ENCODE measurements at places on chromosomes 3 and 15. TPM values are rescaled to one million over a fixed set of nuclear protein-coding genes. Genes with fewer than 3 reads are reported as not detected.

- no peak overlapping the region for H3K27ac ChIP-seq
- no peaks in the 10 kb centered on the region for H3K36me3 ChIP-seq
- no peaks in the 10 kb centered on the region for H3K27me3 ChIP-seq
- H3K4me1 ChIP-seq: no peaks in the 10 kb centered on the region
Measured at GRCh38 chr3:194194757-194195085, 58.8 kb downstream of the HES1 start.

GRCh38 chr15:33584797-33585196 is 274.0 kb downstream of the RYR3 start:
- H3K27ac ChIP-seq: no peak overlapping the region
- H3K36me3 ChIP-seq: no peaks in the 10 kb centered on the region
- H3K4me1 ChIP-seq: no peaks in the 10 kb centered on the region
- no peaks in the 10 kb centered on the region for H3K27me3 ChIP-seq
- no peak for DNase-seq

DNA sequence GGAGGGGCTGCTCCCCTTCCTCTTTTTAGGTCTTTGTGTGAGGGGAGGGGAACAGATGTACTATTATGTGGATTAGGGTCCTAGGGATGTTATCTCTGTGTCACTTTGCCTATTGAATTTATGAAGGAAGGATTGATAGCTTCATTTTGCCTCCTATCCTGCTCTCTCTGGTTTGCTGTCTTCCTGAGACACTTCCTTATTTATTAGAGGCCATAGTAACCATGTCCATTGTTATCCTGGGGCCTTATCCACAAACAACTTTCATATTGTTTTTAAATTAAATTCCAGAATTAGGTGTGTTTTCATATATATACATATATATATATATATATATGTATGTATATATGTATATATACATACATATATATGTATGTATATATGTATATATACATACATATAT is 83.2 kb upstream of the LRRFIP2 start:
- H3K27me3 ChIP-seq: no peaks in the 10 kb centered on the region
- DNase-seq: no peak
- H3K27ac ChIP-seq: no peak overlapping the region
- no peak overlapping the region for H3K4me3 ChIP-seq
- peaks cover 8% of the 10 kb centered on the region for H3K4me1 ChIP-seq
- peaks cover 28% of the 10 kb centered on the region for H3K36me3 ChIP-seq

DNA sequence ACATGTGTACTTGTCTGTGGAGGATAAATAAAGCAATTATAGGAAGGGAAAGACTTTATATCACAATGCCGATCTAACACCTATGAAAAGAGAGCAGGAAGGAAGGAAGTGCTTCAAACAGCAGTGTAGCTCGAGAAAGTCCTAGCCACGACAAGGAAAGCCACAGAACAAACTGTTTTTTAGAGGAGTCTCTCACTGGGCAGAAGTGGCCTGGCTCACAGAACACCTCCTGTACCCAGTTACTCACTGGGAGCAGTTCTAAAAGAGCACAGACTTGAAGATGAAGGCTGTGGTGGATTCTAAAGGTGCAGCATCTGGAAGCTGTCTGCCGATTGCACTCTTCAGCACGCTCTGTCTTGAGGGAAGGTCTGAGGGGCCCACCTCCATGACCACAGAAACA is 248.8 kb upstream of the ATP11B start:
- no peak for DNase-seq
- no peaks in the 10 kb centered on the region for H3K4me1 ChIP-seq
- no peak overlapping the region for H3K4me3 ChIP-seq
- no peak overlapping the region for H3K27ac ChIP-seq

GRCh38 chr3:171193693-171194092 is 167.2 kb upstream of the SLC2A2 start:
- no peak overlapping the region for H3K27ac ChIP-seq
- H3K4me3 ChIP-seq: no peak overlapping the region
- peaks cover 22% of the 10 kb centered on the region for H3K36me3 ChIP-seq
- no peaks in the 10 kb centered on the region for H3K27me3 ChIP-seq

- no peaks in the 10 kb centered on the region for H3K4me1 ChIP-seq
- no peaks in the 10 kb centered on the region for H3K27me3 ChIP-seq
- DNase-seq: no peak
- H3K36me3 ChIP-seq: no peaks in the 10 kb centered on the region
- H3K4me3 ChIP-seq: no peak overlapping the region
- H3K27ac ChIP-seq: no peak overlapping the region
Measured at GRCh38 chr3:143716731-143717130, 131.5 kb downstream of the SLC9A9 start.

DNA sequence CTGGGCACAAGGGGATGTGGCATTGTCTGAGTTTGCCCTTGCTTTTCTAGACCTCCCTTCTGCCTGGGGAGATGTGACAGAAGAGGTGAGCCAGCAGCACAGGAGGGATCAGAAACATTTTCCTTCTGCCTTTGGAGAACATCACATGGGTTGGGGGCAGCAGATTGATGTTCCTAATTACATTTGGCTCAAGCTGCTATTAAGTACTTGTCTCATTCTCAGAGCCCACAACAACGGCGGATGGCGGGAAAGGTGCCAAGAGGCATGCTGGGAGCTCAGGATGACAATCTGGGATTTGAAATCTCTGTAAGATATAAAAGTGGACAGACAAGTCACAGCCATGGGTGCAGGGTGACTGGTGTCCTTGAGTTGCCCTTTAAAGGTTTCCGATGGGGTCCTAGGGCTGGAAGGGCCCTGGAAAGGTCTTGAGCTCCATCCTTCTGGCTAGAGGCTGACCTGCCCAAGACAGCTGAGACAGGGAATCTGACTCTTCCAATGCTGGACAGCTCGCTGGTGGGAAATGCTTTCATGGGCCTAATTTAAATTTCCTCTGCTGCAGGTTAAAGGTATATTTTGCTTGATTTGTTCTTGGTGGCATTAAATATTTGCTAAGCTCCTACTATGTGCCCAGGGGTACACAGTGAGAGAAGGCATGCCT is 2.4 kb upstream of the CORO2B start:
- no peak overlapping the region for H3K27ac ChIP-seq
- peaks cover 14% of the 10 kb centered on the region for H3K4me1 ChIP-seq
- no peak overlapping the region for H3K4me3 ChIP-seq

DNA sequence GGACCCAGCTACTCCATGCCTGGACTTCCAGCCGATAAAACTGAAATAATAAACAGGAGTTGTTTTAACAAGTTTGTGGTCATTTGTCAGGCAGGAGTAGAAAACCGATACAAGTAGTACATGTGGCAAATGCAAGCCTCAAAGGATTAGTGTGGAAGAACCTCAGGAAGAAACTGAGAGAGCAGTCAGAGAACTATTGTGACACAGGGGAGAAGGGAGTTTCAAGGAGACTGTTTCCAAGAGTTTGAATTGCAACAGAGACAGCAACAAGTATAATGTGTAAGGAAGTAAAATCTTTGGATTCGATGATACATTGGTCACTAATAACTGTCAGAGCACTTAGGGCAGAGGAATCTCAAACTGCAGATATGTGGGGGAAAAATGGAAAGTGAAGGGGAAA is 450.6 kb upstream of the ARHGEF26 start:
- H3K36me3 ChIP-seq: no peaks in the 10 kb centered on the region
- no peak overlapping the region for H3K4me3 ChIP-seq
- no peaks in the 10 kb centered on the region for H3K4me1 ChIP-seq
- no peak overlapping the region for H3K27ac ChIP-seq
- H3K27me3 ChIP-seq: no peaks in the 10 kb centered on the region

DNA sequence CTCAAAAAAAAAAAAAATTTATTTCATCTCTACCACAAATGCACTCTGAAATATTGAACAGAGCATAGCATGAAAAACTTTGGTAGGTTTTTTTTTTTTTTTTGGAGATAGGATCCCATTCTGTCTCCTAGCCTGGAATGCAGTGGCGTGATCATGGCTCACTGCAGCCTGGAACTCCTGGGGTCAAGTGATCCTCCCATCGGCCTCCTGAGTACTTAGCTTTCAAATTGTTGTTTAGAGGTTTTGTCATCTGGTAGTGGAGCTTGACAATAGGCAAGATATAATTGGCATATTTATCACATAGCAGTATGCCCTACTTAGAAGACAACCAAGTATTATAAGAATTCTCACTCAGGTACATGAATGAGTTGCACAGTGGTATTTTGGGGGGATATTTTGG is 234.2 kb upstream of the ST8SIA2 start:
- no peak overlapping the region for H3K4me3 ChIP-seq
- DNase-seq: no peak
- H3K4me1 ChIP-seq: no peaks in the 10 kb centered on the region
- H3K36me3 ChIP-seq: peaks cover 20% of the 10 kb centered on the region
- H3K27ac ChIP-seq: no peak overlapping the region

The CCRL2 gene
- 3.0 TPM for total RNA-seq

The CHRNA5 gene
- total RNA-seq: 0.23 TPM

DNA sequence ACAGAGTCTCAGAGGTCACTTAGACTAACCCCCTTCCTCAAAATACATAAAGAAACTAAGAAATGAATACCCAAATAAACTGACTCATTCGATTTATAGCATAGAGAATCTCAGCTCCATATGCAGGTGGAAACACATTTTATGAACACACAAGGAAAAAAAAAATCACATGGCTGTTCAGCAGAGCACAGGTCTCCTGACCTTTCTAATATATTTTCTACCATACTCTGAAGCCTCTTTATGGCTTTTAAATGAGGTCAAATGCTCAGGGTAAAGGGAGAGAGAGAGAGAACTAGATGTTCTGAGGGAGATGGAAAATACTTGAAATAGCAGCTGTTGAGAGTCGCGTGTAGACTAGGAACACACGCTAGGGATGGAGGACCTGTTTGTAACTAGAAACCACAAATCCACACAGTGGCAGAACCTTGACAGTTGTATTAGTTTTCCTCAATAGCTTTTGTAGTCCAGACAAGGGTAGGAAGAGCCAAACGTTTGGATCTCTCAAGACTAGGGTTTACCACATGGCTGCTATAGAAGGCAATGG is 165.3 kb downstream of the FMN1 start:
- no peaks in the 10 kb centered on the region for H3K36me3 ChIP-seq
- no peaks in the 10 kb centered on the region for H3K27me3 ChIP-seq
- no peaks in the 10 kb centered on the region for H3K4me1 ChIP-seq
- H3K4me3 ChIP-seq: no peak overlapping the region
- no peak overlapping the region for H3K27ac ChIP-seq
- no peak for DNase-seq

GRCh38 chr15:74384881-74385643 is 17.6 kb upstream of the CYP11A1 start:
- H3K27me3 ChIP-seq: no peaks in the 10 kb centered on the region
- H3K27ac ChIP-seq: peak overlapping the region; percentile 79
- H3K4me1 ChIP-seq: peaks cover 49% of the 10 kb centered on the region

The TTC23 gene
- 1.0 TPM for total RNA-seq

The CACNA2D2 gene
- 36.5 TPM for total RNA-seq

- no peak overlapping the region for H3K4me3 ChIP-seq
- no peaks in the 10 kb centered on the region for H3K4me1 ChIP-seq
- no peak overlapping the region for H3K27ac ChIP-seq
- no peaks in the 10 kb centered on the region for H3K27me3 ChIP-seq
- H3K36me3 ChIP-seq: peaks cover 25% of the 10 kb centered on the region
Measured at GRCh38 chr15:82140886-82141285, 95.1 kb upstream of the MEX3B start.

The CCR3 gene
- total RNA-seq: 36.7 TPM

The CFAP44 gene
- 5.4 TPM for total RNA-seq

The NECTIN3 gene
- total RNA-seq: 3.7 TPM

The IMPG2 gene
- 0.72 TPM for total RNA-seq

DNA sequence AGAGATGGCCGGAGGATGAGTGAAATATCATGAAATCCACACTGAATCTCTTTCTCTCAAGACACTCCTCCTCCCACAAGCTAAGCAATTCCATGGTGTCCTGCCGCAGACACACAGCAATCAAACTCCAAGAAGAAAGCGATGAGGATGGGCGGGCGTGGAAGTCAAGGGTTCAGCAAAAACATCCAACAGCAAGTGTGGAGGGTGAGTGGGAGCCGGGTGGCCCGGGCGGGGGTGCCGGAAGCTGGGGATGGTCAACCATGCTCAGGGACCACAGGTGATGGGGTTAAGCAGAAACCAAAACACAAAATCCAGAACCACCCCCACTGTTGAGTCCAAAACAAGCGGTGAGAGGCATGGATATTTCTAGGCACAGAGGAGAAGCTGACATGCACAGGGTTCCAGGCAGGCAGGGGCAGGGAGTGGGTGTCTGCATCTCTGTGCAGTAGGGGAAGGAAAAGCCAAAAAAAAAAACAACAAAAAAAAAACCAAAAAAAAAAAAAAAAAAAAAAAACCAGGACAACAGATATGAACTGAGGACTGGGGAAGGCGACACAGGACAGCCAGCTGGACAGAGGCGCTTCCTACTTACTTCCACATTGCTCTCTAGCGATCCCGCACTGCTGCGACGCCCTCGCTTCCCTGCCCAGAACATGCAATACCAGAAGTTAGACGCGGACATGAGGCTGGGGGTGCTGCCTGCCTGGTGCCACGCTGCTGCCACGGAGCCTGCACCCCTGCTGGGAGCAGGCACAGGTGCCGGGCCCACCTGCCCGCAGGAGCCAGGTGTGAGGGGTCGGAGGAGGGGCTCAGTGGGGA is 61.0 kb upstream of the RPL32 start:
- peaks cover 42% of the 10 kb centered on the region for H3K4me1 ChIP-seq
- no peak for DNase-seq
- H3K4me3 ChIP-seq: no peak overlapping the region
- H3K27ac ChIP-seq: no peak overlapping the region
- no peaks in the 10 kb centered on the region for H3K27me3 ChIP-seq
- peaks cover 75% of the 10 kb centered on the region for H3K36me3 ChIP-seq

GRCh38 chr15:75723847-75724660 is 11.4 kb upstream of the CSPG4 start:
- H3K27ac ChIP-seq: no peak overlapping the region
- H3K36me3 ChIP-seq: no peaks in the 10 kb centered on the region
- no peak overlapping the region for H3K4me3 ChIP-seq
- H3K27me3 ChIP-seq: no peaks in the 10 kb centered on the region

The SPTBN5 gene
- 6.0 TPM for total RNA-seq

GRCh38 chr3:155302891-155303290 is 9.4 kb upstream of the STRIT1 start:
- DNase-seq: no peak
- no peak overlapping the region for H3K4me3 ChIP-seq
- no peak overlapping the region for H3K27ac ChIP-seq
- H3K36me3 ChIP-seq: no peaks in the 10 kb centered on the region

DNA sequence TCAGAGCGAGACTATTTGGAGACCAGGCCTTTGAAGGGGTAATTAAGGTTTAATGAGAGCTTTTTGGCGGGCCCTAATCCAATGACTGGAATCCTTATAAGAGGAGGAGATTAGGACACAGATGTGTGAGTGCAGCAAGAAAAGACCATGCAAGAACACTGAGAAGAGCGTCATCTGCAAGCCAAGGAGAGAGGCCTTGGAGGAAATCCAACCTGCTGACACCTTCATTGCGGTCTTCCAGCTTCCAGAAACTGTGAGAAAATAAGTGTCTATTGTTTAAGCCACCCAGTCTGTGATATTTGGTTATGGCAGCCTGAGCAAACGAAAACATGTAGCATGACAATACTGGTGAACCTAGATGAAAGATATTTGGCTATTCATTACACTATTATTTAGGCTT is 23.0 kb upstream of the MUSTN1 start:
- no peak for DNase-seq
- no peaks in the 10 kb centered on the region for H3K27me3 ChIP-seq
- H3K4me3 ChIP-seq: no peak overlapping the region
- no peak overlapping the region for H3K27ac ChIP-seq

All from natural killer cell (primary cell).